ENCODE measurements at places on chromosomes 2 and 18. TPM values are rescaled to one million over a fixed set of nuclear protein-coding genes. Genes with fewer than 3 reads are reported as not detected.

DNA sequence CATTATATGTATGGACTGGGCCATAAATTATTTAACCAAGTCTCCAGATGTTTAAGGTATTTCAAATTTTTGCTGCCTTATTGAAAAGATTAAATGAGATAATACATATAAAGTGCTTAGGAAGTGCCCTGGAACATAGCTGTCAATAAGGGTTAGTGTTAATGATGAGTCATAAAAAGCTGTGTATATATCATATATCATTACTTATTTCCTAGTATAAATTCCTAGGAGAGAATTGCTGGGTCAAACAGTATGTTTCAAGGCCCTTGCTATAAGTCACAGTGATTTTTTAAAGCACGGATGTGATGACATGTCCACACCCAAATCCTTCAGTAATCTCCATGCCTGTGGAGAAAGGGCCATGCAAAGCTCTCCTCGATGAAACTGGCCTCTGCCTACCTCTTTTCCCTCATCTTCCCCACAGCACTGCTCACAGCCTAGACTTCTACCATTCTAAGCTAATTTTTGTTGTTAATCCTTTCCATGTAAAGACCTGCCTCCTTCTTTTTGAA lies 8.5 kb downstream of the ZNF2 start:
- no peak for DNase-seq

DNA sequence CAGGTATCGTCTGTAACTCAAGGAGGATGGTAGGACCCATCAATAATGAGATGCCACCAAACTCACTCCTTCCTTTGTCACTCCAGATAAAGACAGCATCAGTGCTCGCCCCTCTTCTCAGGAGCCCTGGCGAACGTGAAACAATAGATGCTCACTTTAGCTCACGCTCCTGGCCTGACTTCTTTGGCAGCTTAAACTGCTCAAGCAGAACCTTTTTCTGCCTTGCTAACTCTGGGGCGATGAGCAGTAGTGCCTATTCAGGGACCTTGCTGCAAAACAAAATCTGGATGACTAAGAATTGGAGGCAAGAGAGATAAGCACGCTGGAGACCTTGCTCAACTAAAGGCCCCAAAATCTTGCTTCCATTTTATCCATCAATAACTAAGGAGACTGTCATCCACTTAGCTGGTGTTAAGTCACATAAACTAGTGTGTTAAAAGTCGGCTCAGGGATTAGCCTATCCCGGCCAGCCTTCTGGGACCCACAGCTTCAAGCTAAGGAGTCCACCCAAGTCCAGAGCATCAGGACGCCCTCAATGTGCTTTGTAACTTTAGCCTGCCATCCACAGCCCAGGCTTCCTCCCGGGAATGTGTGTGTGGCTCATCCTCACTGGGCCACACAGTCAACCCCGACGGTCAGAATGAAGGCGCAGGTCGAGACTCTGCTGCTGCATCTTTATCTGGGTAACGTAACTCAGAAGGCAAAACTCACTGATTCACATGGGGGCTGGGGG lies 38.9 kb downstream of the ZNF516 start:
- DNase-seq = no peak

DNA sequence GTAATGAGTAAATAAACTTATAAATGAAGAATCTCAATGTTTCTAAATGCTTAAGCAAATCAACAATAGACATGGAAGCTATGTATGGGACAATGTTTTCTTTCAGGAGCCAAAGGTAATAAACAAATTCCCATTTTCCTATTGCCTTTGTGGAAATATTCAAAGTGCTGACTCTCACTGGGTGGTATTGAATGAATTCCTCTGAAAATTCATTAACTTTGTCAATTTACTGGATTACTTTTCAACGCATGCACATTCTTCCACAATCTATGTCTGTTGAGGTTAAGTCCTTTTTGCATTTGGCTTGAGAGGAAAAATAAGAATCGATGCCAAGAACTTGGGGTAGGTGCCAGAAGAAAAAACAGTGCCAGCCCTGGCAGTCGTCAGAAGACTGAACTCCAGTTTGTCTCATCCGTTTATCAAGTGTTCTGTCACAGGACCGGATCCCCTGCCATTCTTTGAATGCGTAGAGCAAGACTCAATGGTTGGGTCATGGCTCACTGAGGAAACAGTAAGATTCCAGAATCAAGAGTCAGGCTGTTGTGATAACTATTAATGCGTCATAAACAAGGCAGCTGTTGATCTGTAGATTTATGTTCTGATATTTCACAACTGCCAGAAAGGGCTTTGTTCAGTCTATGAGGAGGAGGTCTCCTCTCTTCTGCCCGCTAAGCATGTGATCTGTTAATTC lies 133.3 kb downstream of the GFPT1 start:
- DNase-seq = no peak

- no peak for DNase-seq
Measured at GRCh38 chr2:216362730-216363129, 9.6 kb downstream of the MARCHF4 start.

DNA sequence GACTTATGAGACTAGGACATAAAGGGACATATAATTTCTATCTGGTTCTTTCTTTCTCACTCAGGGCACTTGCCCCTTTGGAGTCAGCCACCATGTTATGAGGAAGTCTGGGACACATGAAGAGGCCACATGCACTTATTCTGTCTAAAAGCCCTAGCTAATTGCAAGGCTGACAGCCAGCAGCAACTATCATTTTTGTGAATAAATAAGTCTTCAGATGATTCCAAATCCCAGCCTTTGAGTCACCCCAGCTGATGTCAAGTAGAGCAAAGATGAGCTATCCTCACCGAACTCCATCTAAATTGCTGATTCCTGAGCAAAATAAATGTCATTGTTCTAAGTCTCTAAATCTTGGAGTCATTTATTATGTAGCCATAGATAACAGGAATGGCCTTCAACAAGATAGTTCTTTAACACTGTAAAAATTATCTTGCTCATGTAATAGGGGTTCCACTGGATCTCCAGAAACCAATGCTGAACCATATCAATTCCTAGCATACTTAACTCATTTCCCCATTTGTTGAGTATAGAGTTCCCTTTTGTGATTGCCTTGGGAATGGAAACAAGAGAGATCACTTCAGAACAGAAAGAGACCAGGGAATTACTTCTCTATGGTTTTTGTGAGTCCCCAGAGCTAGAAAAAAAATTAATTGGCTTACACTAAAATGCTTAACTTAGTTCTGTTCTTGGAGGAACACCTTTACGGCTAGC lies 50.6 kb upstream of the FN1 start:
- no peak for DNase-seq

DNA sequence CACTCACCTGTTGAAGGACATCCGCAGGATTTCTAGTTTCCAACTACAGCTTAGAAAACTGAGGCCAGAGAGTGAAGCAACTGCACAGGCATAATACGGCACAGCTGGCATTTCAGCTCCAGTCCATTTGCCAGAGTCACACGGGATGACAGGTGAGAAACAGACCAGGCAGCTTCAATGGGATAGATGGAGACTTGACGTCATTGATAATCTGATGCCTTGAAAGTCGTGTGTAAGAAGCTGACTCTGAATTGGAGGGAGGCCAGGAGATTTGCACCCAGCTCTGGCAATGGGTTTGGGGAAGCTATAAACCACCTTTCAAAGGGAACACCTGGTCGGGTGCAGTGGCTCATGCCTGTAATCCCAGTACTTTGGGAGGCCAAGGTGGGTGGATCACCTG lies 12.4 kb upstream of the DNMT3A start:
- DNase-seq = no peak

DNA sequence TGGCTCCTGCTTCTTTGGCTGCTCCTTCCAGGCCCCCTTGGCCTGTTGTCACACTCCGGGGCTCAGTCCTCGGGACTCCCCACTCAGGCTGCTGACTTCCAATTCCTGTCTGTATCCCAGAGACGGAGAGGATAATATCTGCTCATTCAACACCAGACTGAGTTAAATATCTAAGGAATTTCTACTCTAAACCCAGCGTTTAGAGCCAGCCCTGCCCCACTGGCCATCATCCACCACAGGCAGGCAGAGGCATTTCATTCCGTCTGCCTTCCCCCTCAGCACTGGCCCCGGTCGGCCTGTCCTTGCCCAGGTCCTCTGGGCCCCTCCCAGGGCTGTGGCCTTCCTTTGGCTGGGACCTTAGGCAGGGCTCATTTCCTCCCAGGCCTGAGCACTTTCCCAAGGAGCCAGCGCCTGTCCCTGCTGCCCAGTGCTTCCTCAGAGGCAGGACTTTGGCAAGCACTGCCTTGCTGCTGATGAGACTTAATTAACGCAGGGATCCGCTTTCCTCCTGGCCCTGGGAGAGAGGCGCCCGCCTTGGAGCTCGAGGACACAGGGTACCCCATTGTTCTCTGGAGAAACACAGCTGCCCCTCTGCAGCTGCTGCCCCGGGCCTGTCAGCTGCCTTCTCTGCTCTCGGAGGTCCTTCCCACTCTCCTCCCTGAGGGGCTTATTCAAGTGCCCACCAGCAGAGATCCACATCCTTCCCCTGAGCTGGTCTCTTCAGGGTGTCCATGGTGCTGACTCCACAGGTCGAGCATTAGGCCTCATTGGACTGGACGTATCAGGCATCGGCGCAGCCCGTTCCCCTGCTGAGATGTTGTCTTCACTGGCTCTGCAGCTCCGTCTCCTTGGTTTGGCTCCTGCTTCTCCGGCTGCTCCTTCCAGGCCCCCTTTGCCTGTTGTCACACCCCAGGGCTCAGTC lies 42.8 kb downstream of the ATOH8 start:
- DNase-seq = no peak

DNA sequence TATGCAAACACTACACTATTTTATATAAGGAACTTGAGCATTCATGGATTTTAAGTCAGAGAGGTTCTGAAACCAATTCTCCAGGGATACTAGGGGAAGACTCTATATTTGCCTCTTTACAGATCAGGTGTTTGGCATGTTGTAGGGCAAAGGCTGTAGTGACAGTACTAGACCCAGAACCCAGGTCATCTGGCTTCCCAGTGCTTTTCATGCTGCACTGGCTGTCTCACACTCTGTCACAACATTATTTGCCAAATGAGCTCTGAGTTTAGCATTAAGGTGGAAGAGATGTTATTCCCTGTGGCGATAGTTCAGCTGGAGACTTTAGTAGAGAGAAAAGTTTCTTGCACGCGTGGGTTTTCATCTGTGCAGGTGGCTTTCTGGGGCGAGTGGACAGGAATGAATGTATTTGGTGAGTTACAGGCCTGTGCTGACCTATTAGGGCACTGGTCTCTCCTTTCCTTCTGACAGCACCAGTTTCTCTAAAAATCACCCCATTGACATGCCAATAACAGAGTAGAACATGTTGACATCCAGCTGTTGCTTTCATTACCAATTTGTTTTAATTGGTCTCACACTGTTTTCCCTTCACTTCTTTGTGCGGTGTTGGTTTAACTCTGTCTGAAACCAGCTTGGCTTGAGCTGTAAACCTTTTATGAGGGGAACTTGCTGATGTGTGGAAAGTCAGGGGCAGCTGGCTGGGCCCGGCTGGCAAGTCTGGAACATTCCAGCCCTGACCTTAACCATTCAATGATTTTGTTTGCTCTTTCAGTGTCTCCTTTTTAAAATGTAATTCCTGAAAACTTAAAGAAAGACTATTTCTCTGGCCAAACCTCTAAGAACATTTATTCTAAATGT lies 643.0 kb upstream of the FAM98A start:
- no peak for DNase-seq

GRCh38 chr2:179393481-179393880 lies 128.8 kb upstream of the SESTD1 start:
- no peak for DNase-seq

The SERPINB13 gene
- not detected for total RNA-seq
